Kidney epithelial cell (primary cell): ENCODE measurements at places on chromosomes 16 and 17. TPM values are rescaled to one million over a fixed set of nuclear protein-coding genes. Genes with fewer than 3 reads are reported as not detected.

GRCh38 chr16:57609541-57610401, 18.7 kb upstream of the ADGRG1 start:
- DNase-seq = no peak

- DNase-seq = peak; percentile 19
Observed at GRCh38 chr16:87129771-87130170, 187.4 kb downstream of the C16orf95 start.

DNA sequence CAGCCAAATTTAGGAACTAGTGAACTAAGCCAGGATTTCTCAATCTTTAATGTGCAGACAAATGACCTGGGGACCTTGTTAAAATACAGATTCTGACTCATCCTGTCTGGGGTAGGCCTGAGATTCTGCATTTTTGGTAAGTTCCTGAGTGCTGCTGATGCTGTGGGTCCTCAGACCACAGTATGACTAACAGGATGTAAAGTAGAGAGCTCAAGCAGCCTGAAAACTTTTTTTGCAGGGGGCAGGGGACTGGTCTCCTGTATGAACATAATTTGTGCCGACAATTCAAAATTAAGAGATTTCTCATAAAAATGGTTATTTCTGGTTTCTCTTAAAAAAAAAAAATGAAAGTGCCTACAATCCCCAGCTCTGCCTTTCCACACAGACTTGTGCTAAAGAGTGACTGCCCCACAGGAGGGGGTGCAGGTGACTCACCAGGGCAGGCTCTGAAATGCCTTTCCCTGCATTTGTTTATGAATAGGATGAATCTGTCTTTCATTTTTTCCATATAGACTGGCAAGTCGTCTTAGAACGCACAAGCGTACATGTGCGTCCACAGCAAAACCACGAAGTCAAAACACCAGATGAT, 271.5 kb downstream of the PHKB start:
- DNase-seq = peak; percentile 55

DNA sequence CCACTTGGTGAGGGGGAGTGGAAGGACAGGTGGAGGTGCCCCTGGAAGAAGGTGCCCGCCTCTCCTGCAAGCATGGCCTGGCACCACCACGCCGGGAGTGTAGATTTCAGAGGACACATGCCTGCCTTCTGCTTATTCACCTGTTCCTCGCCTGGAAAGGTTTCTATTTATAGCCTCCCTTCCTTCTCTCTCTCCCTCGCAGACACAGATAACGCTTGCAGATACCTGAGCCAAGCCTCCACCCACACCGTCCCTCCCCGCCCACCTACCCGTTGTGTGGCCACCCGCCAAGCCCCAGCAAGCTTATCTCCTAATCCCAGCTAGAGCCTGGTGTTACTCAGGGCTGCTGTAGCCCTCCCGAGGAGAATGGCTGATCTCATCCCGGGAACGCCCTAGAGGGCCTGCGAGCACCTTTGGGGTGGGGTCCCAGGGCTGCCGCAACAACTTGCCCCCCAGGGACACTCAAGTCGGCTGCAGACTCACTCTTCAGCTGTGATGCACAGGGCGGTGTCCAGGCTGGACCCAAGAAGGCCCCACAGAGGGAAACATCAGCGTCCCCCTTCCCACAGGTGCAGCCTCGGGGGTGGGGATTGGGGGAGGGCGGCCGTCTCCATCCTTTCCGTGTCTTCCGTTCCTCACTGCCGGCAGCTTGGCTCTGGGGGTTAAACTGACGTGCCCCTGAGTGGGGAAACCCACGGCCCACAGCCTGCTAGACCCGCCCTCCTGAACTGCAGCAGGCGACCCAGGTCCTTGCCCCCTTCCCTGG, 1.9 kb upstream of the SNAI3 start:
- no peak for DNase-seq

- DNase-seq = no peak
Observed at GRCh38 chr16:48187779-48188178, 32.0 kb upstream of the ABCC12 start.

The TBC1D3G gene
- not detected in 2 replicates for total RNA-seq

The UNC45B gene
- total RNA-seq = not detected in 2 replicates

The CDH1 gene
- 84.4 and 85.8 TPM in 2 replicates for total RNA-seq
